Fibroblast of the aortic adventitia (primary cell): ENCODE measurements at places on chromosomes 5 and 9. TPM values are rescaled to one million over a fixed set of nuclear protein-coding genes. Genes with fewer than 3 reads are reported as not detected.

The PCDHB10 gene
- total RNA-seq, result 0.36 and 0.41 TPM in 2 replicates

The ZNF454 gene
- total RNA-seq, result 0.18 and 3.0 TPM in 2 replicates

The BAAT gene
- total RNA-seq, result not detected in 2 replicates

The CCDC192 gene
- not detected in 2 replicates for total RNA-seq

The PCDHAC1 gene
- 0.16 TPM in 1 of 2 replicates, not detected in the other for total RNA-seq

The IFNA21 gene
- total RNA-seq, result not detected in 2 replicates

The SLC6A19 gene
- not detected in 2 replicates for total RNA-seq

The SOX30 gene
- 0.09 TPM in 1 of 2 replicates, not detected in the other for total RNA-seq

The PAPPA gene
- total RNA-seq, result 12.3 and 80.5 TPM in 2 replicates

The FOXD4L3 gene
- 0.09 TPM in 1 of 2 replicates, not detected in the other for total RNA-seq

The CRB2 gene
- 0.08 TPM in 1 of 2 replicates, not detected in the other for total RNA-seq

The FIBCD1 gene
- total RNA-seq, result 0.27 TPM in 1 of 2 replicates, not detected in the other

The LCNL1 gene
- total RNA-seq, result 0.54 and 15.3 TPM in 2 replicates

The PAIP1 gene
- 81.2 and 113 TPM in 2 replicates for total RNA-seq

The GLRA1 gene
- not detected in 2 replicates for total RNA-seq

The ANKRA2 gene
- 10.5 and 15.3 TPM in 2 replicates for total RNA-seq

The CARTPT gene
- total RNA-seq, result not detected in 2 replicates

The CBY3 gene
- total RNA-seq, result not detected in 2 replicates

The PCDHGB2 gene
- total RNA-seq, result 1.3 and 5.7 TPM in 2 replicates

The PCDHGC3 gene
- 53.7 and 97.7 TPM in 2 replicates for total RNA-seq

The GABRG2 gene
- total RNA-seq, result not detected in 2 replicates

The BTNL3 gene
- not detected in 2 replicates for total RNA-seq

The OR1L1 gene
- not detected in 2 replicates for total RNA-seq

The PCDHGB4 gene
- total RNA-seq, result 9.0 and 17.4 TPM in 2 replicates

The PPIC gene
- total RNA-seq, result 53.5 and 57.2 TPM in 2 replicates

The SPATA31C1 gene
- total RNA-seq, result not detected in 2 replicates

The TMEM174 gene
- not detected in 2 replicates for total RNA-seq

The IRX4 gene
- total RNA-seq, result not detected in 2 replicates

The VDAC1 gene
- total RNA-seq, result 91.3 and 277 TPM in 2 replicates

The OR5C1 gene
- total RNA-seq, result not detected in 2 replicates

The LCN1 gene
- not detected in 2 replicates for total RNA-seq

The SLC22A4 gene
- total RNA-seq, result 3.4 and 5.7 TPM in 2 replicates

The PCDHGA12 gene
- 39.7 and 50.5 TPM in 2 replicates for total RNA-seq

The CDC20B gene
- not detected in 2 replicates for total RNA-seq

The DBH gene
- total RNA-seq, result not detected in 2 replicates
